ENCODE measurements at places on chromosomes 16 and 17.

GRCh38 chr16:72099377-72099818 lies 5.8 kb downstream of the DHX38 start:
- DNase-seq = no peak

GRCh38 chr16:68539711-68540239 lies 684 bp downstream of the ZFP90 start:
- DNase-seq = no peak

DNA sequence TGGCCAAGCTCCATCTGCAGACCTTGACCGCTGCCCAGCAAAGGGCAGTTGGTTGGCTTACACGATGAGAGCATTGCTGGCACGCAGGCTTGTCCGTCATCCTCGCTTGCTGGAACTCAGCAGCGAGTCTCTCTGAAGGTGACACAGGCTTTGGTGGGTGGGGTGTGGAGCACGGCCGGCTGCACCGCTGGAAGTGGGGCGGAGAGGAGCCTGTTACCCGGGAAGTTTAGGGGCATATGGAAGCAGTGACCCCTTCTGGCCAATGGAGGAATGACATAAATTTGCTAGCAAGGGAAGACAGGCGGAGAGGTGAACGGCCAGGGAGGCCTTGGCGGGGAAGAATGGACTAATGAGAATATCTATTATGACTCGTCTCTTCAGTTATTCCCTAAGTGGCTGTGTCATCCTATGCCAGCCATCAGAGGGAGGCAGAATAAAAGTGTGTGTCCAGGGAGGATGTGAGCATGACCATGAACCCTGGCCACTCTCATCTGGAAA lies 65.9 kb upstream of the SDK2 start:
- DNase-seq = peak; percentile 56

DNA sequence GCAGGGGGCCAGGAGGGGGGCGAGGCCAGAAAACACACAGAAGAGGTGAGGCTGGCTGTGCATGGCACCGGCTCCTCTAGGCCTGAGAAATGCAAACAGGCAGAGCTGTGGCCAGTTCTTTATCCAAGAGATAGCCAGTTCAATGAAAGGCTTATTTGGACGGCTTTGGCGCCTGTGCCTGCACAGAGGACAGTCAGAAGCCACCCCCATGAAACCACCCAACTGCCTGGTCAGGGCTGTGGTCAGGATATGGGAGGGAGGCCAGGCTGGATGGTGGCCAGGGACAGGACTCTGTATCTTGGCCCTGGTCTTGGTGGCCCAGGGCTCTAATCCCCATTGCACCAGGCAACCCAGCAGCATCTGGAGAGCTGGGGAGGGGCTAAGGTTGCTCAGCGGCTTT lies 24.5 kb upstream of the GPRC5C start:
- no peak for DNase-seq

- no peak for DNase-seq
Observed at GRCh38 chr17:71636644-71637043, 484.2 kb upstream of the SOX9 start.

- DNase-seq = no peak
Observed at GRCh38 chr17:8068736-8069586, 18.6 kb downstream of the ALOX12B start.

DNA sequence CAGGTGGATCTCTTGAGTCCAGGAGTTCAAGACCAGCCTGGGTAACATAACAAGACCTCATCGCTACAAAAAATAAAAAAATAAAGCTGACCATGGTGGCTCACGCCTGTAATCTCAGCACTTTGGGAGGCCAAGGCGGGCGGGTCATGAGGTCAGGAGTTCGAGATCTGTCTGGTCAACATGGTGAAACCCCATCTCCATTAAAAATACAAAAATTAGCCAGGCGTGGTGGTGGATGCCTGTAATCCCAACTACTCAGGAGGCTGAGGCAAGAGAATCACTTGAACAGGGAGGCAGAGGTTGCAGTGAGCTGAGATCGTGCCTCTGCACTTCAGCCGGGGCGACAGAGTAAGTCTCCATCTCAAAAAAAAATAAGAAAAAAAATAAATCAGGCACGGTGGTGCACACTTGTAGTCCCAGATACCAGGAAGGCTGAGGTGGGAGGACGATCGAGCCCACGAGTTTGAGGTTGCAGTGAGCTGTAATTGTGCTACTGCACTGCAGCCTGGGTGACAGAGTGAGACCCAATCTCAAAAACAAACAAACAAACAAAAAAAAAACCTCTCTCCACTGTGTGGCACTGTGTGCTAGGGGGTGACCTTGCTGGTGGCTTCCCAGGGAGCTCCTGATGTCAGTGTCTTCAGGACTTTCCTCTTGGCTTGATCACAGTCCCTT lies 19.8 kb upstream of the MAPK3 start:
- no peak for DNase-seq

DNA sequence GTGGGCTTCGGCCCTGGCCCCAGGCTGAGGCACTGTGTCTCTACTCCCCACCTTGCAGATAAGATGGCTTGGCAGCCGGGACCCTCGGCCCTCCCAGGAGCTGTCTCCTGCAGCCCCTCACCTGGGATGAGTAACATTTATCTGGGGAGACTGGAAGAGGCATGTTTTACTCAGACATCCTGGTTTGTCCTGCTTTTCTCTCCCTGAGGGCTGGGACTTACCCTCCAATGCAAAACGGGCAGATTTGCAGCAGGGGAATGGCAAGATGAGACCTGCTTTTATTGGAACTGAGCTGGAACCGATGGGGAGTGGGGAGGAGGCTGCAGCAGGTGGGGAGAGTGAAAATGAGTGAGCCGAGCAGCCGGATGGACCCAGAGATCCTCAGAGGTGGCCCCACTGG lies 27.3 kb upstream of the UBE2G1 start:
- DNase-seq = no peak
